Vein endothelial cell (primary cell): ENCODE measurements at places on chromosomes 2 and 18. TPM values are rescaled to one million over a fixed set of nuclear protein-coding genes. Genes with fewer than 3 reads are reported as not detected.

FAP gene
- 0.98 and 4.5 TPM in 2 replicates for total RNA-seq

SP140L gene
- 8.5 and 15.4 TPM in 2 replicates for total RNA-seq

BOLL gene
- total RNA-seq = not detected in 2 replicates

NPPC gene
- total RNA-seq = not detected in 2 replicates

CPO gene
- 0.19 TPM in 1 of 2 replicates, not detected in the other for total RNA-seq

SERPINB13 gene
- not detected in 2 replicates for total RNA-seq

PLCD4 gene
- 2.9 and 6.5 TPM in 2 replicates for total RNA-seq

XDH gene
- total RNA-seq = not detected in 2 replicates

PFN4 gene
- 0.38 TPM in 1 of 2 replicates, not detected in the other for total RNA-seq

PSMA8 gene
- total RNA-seq = not detected in 2 replicates

MYO3B gene
- total RNA-seq = under 0.01 TPM in 2 replicates

CGREF1 gene
- total RNA-seq = 3.2 and 8.5 TPM in 2 replicates

TNFAIP6 gene
- not detected in 2 replicates for total RNA-seq

RBFA gene
- 27.8 and 28.2 TPM in 2 replicates for total RNA-seq
